ENCODE measurements at places on chromosomes 12 and 14.
A peak's percentile ranks its signal among the peaks of the same experiment; 100 is the strongest.

DNA sequence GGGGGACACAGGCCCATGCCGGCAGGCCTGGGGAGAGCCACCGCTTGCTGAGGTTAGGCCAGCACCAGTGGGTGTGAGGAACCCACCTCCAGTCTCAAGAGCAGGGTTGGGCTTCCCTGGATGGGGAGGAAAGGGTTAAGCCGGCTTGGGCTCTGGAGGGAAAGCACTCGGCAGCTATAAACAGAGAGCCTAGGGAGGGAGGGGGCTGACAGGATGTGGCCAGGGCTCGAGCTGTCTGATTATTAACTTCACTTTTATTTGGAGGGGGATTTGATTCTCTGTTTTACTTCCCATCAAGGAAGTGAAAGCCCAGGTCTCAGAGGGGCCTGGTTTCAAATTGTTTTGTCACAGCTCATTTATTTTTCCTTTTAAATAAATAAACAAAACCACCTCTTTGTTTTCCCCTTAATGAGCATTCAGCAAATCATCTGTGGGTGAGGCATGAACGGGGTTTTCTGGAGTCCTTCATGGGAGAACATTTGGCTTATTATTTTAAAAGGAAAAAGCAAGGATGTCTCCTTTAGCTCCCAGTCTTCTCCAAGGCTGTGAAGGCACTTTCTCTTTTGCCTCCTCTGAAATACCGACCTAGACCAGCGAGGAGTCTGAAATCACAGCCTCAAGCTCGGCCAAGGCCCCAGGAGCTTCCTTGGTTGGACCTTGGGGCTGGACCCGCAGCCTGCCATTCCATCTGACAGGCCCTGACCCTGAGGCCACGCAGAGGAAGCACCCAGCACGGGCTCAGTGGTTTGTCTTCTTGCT is 21.9 kb upstream of the ZFP36L1 start:
- peak; percentile 42 for DNase-seq

DNA sequence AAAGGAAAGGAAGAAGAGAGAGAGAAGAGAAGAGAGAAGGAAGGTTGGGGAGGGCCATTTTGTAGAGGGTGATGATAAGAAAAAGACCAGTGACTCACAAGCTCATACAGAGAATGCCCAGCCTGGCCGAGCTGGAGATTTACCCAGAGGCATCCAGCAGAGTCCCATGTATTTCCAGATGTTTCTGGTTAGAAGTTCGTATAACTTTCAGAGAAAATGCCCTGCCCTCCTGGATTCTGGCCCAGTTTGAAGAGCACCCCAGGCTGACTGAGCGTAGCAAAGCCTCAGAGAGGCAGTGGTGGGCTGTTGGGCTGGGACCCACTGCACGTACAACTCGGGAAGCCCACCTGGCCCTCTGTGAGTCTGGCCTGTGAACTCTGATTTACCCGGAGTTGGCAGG is 221.8 kb downstream of the SLC41A2 start:
- DNase-seq, result no peak

GRCh38 chr12:117261247-117261646 is 71.0 kb upstream of the FBXO21 start:
- no peak for DNase-seq

DNA sequence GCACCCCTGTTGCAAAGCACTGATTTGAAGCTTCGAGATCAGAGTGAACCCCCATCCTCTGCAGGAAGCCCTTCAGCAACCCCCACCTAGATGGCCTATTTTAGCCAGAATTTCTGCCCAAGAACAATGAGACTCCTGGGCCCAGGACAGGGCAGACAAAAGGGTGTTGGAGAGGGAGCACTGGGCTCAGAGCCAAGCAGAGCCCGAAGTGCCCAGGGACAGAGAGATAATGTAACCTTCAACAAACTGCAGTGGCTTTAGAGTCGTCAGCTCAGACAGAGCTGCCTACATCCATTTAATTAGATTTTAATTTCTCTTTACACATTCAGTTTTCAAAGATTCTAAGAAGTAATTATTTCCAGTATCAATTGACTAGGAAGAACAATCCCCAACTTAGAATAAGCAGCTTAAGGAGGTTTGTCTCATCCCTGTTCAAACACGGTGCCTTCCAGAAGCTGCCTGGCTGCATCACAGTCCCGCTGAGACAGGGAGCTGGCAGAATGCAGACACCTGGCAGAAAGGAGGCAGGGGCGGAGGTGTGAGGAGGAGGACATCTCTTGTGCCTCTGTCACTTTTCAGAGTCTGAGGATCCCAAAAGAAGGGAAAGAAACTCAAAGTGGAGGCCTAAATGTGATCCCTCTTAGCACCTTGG is 504.9 kb upstream of the CCDC196 start:
- no peak for DNase-seq

- peak; percentile 35 for DNase-seq
Observed at GRCh38 chr12:92827836-92828431, 101.2 kb downstream of the EEA1 start.

- DNase-seq, result no peak
Observed at GRCh38 chr12:70255311-70255710, 12.1 kb downstream of the CNOT2 start.

GRCh38 chr12:132014092-132014914 is 64.6 kb downstream of the EP400 start:
- no peak for DNase-seq

DNA sequence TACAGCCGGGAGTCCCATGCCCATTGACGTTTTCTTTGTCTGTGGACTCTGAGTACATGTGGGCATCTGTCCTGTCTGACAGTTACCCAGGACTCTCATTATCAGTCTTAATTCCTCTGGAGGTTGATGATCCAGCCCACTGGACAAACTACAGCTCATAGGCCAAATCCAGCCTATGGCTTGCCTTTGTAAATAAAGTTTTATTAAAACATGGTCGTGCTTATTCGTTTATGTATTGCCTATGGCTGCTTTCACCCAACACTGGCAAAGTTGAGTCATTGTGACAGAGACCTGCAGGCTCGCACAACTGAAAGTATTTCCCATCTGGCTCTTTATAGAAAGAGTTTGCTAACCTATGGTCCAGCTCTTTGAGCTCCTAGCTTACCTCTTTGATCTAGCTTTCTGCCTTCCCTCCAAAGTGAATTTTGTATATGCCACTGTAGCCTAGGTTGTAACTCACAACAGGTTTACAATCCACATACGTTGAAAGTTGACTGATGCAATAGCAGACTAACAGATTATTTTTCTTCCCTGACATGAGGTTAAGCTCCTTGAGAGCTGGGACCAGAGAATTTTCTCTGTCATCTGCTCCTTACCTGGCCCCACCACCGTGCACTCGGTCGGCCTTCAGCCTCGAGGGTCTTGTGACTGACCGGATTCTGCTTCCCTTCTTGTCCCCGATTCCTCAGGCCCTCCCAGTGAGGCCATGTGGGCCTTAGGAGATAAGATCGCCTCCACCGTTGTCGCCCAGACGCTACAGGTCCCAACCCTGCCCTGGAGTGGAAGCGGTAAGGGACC is 57.3 kb downstream of the ACACB start:
- no peak for DNase-seq

DNA sequence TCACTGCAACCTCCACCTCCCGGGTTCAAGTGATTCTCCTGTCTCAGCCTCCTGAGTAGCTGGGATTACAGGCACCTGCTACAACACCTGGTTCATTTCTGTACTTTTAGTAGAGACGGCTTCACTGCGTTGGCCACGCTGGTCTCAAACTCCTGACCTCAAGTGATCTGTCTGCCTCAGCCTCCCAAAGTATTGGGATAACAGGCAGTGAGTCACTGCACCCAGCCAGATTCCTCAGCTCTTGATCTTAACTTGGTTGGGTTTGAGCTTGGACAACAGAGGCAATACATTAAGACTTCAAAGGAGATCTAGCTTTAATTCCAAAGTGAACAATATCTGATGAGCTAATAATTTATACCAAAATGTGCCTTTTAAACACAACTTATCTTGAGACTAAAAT is 5.6 kb downstream of the DAZAP2 start:
- DNase-seq, result no peak

DNA sequence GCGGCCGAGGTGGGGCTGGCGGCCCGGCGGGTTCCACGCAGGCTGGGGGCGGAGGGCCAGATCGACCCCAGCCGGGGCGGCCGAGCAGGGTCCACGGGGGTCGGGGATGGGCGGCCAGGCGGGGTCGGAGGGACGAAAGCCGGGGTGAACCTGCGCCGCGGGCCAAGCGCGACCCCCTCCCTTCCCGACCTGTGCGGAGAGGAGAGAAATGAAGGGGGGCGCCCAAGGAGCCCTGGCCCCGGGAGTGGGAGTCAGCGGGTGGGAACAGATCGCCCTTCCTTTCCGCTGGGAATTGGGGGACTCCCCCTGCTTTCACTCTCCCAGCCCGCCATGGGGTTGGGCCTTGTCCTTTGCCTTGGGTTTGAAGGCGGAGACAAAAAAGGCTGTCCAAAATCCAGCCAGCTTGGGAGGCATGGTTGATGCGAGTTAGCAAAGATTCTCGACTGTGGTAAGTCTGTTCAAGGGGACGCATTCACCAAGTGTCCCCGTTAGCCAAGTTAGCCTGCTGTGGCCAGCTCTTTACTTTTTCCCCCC is 559 bp upstream of the CKAP4 start:
- peak; percentile 21 for DNase-seq

DNA sequence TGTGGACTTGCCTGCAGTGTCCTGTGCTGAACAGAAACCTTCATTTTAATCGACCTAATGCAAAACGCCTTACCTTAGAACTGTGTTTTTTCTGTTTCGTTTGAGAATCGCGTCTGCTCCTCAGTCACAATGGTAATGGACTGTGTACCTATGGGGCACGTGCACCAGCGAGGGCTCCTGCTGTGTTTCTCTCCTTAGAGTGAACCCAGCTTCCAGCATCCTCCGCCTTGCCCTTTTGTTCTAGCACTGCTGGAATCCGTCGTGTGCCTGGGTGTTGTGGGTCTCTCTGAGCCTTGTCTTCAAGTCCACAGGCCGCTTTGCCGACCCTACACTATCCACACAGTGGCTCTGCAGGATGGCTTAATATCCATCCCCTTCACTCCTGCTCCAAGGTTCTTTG is 3.6 kb downstream of the AMN start:
- no peak for DNase-seq

DNA sequence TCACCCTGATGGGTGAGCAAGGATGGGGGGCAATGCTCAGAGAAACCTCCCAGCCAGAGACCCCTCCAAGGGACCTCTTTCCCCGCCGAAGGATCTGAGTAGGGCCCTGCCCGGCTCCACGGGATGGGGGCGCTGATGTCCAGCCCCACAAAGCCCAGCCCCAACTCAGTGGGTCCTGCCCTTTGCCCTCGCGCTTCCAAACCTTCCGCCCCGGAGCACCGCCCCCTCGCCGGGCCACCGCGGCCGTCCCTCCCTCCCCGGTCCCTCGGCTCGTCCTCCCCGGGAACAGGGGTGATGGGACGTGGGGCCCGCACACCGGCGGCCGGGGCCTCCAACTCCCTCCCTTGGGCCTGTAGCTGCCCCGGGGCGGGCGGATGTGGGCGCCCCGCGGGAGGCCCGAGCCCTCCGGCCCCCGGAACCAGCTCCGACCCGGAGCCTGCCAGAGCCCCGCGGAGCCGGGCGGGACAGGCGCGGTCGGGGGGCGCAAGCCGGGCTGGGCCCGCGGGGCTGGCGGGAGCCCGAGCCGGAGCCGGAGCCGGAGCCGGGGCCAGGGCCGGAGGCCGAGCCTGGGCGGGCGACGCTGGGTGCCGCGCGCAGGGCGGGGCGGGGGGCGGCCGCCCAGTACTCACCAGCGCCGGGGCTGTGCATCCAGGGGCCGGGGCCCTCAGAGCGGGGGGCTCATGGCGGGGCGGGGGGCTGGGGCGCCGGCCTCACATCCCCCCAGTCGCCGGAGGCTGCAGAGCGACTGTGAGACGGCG is 386 bp downstream of the HDAC7 start:
- DNase-seq, result peak; percentile 67
